ENCODE measurements at places on chromosomes 1 and 21.
A peak's percentile ranks its signal among the peaks of the same experiment; 100 is the strongest.

GRCh38 chr1:172135076-172135672 is 285.3 kb upstream of the C1orf105 start:
- DNase-seq = no peak

DNA sequence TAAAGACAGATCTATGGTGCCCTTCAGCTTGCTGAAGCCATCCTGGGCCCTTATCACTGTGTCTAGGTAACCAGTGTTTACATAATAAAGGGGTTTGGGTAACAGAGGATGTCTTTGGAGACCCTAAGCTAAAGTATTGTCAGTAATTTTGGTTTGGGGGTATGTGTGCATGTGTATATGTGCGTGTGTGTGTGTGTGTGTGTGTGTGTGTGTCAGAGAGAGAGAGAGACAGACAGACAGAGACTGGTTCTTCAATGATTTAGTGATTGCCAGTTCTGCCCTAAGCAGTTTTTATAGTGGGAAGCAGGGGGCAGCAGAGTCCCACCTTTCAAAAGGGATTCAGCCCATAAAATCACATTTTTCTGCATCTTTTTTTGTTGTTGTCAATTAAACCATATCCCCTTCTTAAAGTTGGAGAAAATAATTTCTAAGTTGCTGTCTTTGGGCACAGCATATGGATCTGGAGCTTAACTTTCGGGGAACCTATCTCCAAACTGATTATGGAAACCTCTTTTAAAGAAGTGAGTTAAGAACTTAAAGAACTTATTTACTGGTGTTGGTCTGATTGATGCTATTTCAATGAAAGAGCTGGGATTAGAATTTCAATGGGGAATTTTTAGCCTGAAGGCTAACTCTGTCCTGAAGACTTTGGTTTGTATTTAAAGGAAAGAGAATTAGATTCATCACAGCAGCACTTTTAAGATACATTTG is 51.1 kb downstream of the ZNF326 start:
- DNase-seq = peak; percentile 29

GRCh38 chr1:238558156-238558555 is 667.4 kb upstream of the ZP4 start:
- peak; percentile 54 for DNase-seq

GRCh38 chr1:48692235-48692634 is 84.5 kb downstream of the BEND5 start:
- no peak for DNase-seq
